ENCODE measurements at places on chromosomes 12 and 14. TPM values are rescaled to one million over a fixed set of nuclear protein-coding genes. Genes with fewer than 3 reads are reported as not detected.

- H3K27me3 ChIP-seq = no peaks in the 10 kb centered on the region
- no peak overlapping the region for H3K27ac ChIP-seq
- no peaks in the 10 kb centered on the region for H3K36me3 ChIP-seq
- no peak for DNase-seq
- no peak overlapping the region for H3K4me3 ChIP-seq
- H3K4me1 ChIP-seq = no peaks in the 10 kb centered on the region
Observed at GRCh38 chr12:103864710-103865109, 23.7 kb upstream of the NT5DC3 start.

DNA sequence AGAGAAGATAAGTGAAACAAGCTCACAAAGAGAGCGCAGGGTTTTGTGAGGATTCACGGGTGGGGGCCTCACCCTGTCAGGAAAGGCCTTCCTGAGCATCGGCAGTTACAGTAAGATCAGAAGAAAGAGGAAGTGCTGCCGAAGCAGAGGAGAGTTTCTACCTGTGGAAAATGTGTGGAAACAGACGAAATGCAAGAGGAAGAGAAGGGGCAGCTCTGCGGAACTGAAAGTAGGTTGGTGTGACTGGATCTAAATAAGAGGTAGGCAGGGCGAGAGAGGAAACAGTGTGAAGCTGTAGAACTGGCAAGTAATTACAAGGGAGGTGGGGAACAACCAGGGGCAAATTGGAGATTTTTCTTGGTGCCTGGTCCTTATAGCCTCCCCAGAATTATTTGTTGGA lies 2.6 kb downstream of the GPR68 start:
- H3K27ac ChIP-seq = peak overlapping the region; percentile 100
- peak overlapping the region; percentile 92 for H3K4me3 ChIP-seq
- peaks cover 94% of the 10 kb centered on the region for H3K4me1 ChIP-seq
- H3K27me3 ChIP-seq = no peaks in the 10 kb centered on the region
- DNase-seq = peak; percentile 61

DNA sequence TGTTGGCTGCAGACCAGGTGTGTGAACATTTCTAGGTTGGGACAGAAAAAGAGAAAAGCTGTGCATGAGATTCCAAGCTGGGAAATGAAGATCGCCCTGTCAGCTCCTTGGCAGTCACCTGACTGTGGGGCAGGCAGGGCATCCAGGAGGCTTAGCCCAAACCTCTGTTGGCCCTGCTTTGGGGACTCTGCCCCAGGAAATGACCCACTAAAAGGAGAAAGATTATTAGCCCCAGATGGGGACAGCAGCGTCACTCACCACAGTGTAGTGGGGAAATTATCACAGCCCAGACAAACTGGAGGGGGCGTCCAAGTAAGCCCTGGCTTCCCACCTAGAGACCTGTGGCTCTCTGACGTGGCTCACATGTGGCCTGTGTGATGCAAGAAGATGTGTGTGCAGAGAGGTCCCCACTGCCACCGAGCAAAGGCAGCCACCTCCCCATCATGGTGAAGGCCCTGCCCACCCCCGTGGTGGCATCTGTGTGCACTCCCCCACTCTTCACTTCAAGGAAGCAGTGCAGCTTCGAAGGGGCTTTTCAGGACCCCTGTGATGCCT lies 39.1 kb downstream of the DIO3 start:
- H3K27me3 ChIP-seq = peaks cover 3% of the 10 kb centered on the region
- peaks cover 12% of the 10 kb centered on the region for H3K36me3 ChIP-seq
- H3K4me3 ChIP-seq = no peak overlapping the region
- peaks cover 32% of the 10 kb centered on the region for H3K4me1 ChIP-seq
- H3K27ac ChIP-seq = no peak overlapping the region

- H3K27ac ChIP-seq = no peak overlapping the region
- DNase-seq = no peak
- H3K4me1 ChIP-seq = peaks cover 41% of the 10 kb centered on the region
- no peak overlapping the region for H3K4me3 ChIP-seq
- H3K36me3 ChIP-seq = no peaks in the 10 kb centered on the region
Observed at GRCh38 chr14:72543341-72543740, 350.6 kb downstream of the DPF3 start.

ATP5F1B gene
- 506 TPM for total RNA-seq

CMKLR1 gene
- total RNA-seq = not detected

IPO4 gene
- 48.7 TPM for total RNA-seq

ZC2HC1C gene
- 3.3 TPM for total RNA-seq

FBLN5 gene
- total RNA-seq = 3.8 TPM

All from activated CD4-positive, alpha-beta T cell treated with anti-CD3 and anti-CD28 coated beads, Interleukin-2, amount 10 ng/mL, durations not matched to agents 7 days and 5 days (primary cell).